CD4-positive, alpha-beta T cell treated with Interleukin-15 for 4 hours (primary cell): ENCODE measurements at places on chromosomes 16 and 17.

DNA sequence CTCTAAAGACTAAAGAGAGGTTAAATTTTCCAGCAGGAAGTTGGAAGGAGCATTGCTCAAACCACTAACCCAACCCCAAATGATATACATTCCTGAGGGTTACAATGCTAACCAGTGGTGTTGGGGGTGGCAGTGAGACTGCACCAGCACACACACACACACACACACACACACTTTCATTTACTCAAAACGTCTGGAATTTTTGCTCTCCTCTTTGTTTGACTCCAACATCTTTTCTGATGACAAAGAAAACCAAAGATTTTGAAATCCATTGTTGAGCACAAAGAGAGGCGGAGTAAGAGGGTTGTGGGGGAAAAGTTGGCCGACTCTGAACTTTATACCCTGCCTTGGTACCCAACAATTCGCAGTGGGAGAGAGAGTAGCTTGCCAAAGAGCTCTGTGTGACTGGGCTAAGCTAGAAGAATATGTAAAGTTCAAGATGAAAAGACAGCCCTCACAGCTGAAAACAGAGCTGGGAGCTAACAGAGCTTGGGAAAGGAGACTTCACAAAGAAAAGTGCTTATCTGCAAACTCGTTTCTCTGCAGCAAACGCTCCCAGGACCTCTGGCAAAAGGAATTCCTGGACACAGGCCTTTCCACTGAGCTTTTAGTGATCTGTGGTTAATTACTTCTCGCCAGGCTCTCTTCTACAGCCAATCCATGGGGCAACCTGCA, 426.0 kb upstream of the CDH11 start:
- DNase-seq, result no peak

- no peak for DNase-seq
Observed at GRCh38 chr17:82391496-82392066, 20.0 kb downstream of the UTS2R start.

DNA sequence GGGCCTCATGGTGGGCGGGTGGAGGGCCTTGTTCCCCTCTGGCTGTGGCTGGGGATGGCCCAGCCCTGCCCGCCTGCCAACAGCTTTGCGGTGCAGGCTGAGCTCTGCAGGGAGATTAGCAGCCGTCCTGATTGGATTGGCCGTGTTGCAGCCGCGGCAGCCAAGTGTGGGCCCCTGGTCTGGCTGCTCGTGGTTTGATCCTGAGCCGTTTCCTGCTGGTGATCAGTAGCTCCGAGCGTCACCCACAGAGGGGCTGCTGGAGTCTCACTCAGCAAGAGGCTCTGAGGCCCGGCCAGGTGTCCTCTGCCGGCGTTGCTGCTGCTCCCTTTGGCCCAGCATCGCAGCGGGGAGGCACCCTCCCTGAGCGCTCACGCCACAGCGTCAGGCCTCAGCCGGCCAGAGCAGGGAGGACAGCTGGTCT, 32.5 kb downstream of the BAIAP2 start:
- DNase-seq, result no peak

- DNase-seq, result peak; percentile 63
Observed at GRCh38 chr17:7862692-7863437, 5.1 kb downstream of the CYB5D1 start.

DNA sequence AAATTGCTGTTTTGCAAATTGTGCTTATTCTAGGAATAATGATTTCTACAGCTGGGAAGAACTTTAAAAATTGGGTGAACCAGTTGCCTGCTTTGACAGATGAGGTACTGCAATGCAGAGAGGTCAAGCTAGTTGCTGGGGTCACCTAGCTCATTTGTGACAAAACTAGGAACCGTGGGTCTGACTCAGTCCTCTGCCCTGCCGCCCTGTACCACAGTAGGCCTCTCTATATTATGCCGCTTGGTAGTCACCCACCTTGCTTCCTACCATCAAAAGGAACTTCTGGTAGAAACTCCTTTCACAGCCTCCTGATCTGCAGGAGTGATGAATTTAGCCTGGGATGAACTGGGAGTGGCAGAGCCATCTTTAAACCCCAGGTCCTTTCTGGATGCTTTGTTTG, 105.7 kb downstream of the PITPNC1 start:
- no peak for DNase-seq

- no peak for DNase-seq
Observed at GRCh38 chr17:13306310-13306962, 288.6 kb upstream of the ELAC2 start.

- no peak for DNase-seq
Observed at GRCh38 chr16:66335704-66336329, 30.7 kb upstream of the CDH5 start.

- no peak for DNase-seq
Observed at GRCh38 chr17:45977976-45978626, 20.9 kb upstream of the STH start.

GRCh38 chr16:3792472-3793012, 75.2 kb upstream of the TRAP1 start:
- DNase-seq, result no peak

DNA sequence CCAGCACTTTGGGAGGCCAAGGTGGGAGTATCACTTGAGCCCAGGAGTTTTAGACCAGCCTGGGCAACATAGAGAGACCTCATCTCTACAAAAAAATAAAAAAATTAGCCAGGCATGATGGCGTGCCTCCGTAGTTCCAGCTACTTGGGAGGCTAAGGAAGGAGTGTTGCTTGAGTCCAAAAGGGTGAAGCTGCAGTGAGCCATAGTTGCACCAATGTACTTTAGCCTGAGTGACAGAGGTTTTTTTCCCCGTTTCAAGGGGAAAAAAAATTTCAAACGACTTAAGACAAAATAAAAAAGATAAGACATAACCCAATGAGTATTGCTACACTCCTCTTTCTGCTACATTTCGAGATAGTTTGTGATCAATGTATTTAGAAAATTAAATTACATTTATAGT, 6.8 kb downstream of the DHX8 start:
- DNase-seq, result no peak

- DNase-seq, result no peak
Observed at GRCh38 chr17:63405020-63405419, 41.1 kb downstream of the CYB561 start.

DNA sequence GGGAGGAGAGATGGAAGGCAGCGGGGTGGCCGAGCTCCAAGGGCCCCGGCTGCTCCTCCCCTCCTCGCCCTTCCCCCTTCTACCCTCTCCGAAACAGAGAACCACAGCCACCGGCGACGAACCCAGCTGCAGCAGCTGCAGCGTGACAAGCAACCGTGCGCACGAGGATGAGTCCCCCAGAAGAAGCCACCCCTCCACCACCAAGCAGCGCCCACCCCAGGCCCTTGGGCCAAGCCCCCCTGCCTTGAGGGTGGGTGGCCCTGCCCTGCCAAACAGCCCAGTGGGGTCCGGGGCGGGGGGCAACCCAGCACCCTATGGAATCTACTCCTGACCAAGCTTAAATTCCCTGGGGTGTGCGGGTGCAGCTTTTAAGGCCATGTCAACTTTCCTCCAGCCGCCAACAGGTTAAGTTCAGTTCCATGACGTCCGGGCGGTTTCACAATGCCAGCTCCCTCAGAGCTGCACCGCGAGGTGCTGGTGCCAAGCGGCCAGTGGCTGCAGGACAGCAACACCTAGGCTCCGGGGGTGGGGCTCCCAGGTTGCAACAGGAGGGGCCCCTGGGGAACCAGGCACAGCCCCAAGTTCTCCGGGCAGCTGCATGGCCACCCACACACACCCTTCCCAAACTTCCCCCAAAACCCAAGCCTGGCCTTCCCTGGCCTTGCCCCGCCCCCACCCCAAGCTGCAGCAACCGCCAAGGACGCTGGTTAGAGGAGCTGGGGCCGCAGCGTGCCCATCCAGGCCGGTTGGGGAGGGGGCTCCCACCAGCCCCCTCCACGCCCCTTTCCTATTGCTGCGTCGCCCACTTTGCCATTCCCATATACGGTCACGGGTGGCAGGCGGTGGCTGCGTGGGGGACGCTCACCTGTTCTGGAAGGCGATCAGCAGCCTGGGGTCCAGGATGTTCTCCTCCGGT, 2.0 kb downstream of the CBX4 start:
- DNase-seq, result peak; percentile 27

GRCh38 chr17:2405247-2405926, 4.5 kb upstream of the MNT start:
- no peak for DNase-seq

- DNase-seq, result no peak
Observed at GRCh38 chr17:77235370-77235941, 94.7 kb downstream of the SEC14L1 start.

- no peak for DNase-seq
Observed at GRCh38 chr16:2288726-2289125, 20.8 kb upstream of the RNPS1 start.

DNA sequence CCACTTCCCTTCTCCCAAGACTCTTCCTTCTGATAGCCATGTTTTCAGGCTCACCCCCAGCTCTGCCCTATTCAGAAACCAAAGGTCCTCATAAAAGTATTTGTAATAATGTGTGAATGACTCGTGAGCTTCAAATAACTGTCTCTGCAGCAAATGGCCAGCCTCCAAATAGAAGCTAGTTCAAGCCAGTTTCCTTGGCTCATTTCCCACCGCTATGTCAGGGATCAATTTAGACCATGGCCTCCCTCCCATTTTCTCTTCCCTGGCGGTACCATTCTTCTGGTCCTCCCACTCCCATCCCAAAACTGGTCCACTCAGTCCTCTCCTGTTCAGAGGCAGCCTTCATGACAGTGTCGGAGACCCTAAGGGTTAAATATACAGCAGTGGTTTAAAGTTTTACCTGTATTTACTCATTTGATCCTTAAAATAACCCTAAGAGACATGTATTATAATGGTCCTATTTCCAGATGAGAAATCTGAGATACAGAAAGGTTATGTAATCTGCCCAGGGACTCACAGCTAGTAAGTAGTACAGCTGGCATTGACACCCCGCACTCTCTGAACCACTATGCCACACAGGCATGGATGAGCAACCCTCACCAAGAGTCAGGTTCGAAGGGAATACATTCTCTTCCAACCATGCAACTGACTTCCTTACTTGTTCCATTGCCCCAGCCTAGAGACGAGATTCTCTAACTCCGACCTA, 42.9 kb downstream of the GAS7 start:
- no peak for DNase-seq

DNA sequence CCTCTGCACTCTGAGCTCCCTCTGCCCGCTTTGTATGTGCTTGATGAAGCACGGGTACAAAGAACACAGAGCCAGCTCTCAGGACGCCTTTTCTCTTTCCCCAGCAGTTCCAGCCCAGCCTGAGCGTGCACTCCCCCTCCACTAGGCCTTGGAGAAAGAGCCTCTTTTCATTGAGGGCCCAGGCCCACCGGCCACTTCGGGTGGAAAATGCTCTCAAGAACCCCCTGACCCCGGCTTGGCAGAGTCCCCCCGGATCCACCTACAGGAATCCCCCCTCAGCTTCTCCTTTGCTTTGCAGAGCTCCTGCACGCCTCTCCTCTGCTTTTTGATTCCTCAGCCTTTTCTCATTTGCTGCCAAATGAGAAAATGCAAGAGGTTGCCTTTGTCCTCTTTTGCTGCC, 30.2 kb downstream of the MRC2 start:
- no peak for DNase-seq

GRCh38 chr16:28879261-28879840, 1.1 kb downstream of the ATP2A1 start:
- no peak for DNase-seq

- no peak for DNase-seq
Observed at GRCh38 chr17:11738151-11738550, 139.9 kb downstream of the DNAH9 start.

DNA sequence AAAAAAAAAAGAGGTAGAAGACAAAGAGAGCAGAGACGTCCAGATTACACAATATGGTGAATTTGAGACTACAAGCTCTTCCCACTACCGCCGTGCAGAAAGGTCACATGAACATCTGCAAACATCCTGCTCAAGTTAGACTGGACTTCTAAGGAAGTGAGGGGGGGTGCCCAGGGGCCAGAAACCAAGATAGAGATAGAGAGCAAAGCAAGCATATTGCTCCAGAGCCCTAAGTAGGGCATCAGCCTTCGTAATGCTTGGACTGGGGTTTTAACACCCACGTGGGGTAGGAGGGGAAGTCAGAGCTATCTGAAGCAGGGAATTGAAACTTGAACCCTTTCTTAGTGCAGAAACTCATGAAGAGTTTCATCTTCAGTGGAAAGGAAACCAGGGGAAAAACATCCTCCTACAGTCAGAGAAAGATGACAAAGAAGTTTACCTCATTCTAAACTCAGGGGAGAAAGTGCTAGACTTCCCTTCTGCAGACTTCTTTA, 8.7 kb downstream of the CLEC19A start:
- no peak for DNase-seq

DNA sequence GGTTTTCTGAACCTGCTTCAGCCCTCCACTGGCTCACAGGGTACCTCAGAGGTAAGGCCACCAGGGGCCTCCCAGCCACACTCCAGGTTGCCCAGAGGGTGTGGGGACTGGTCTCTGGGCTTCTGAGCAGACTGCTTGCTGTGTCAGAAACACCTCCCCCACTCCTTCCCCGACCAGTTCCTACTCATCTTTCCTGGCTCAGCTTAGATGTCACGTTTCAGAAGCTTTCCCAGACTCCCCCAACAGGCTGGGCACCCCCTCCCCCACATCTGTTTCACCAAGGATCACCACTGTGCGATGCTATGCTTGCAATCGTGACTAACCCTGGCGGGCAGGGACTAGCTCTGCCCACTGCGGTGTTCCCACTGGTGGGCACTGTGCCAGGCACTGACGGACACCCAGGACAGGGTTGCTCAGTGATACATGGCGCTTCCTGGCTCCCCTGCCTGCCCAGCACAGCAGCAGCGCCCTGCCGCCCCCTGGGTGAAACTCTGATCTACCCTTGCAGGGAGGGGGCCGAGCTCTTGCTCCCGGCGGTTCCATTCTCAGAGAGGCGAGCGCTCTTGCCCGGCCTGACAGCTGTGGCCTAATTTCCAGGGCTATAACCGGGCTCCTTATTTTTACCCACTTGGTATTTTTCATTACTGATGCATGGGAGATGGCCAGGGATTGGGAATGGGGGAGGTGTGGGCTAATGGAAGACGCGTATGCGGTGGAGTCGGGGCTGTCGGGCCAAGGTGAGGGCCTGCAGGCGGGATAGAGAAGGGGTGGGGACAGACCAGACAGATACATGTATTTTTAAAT, 29.4 kb upstream of the MTSS2 start:
- DNase-seq, result no peak

- no peak for DNase-seq
Observed at GRCh38 chr17:75128694-75129505, 2.6 kb downstream of the NT5C start.

DNA sequence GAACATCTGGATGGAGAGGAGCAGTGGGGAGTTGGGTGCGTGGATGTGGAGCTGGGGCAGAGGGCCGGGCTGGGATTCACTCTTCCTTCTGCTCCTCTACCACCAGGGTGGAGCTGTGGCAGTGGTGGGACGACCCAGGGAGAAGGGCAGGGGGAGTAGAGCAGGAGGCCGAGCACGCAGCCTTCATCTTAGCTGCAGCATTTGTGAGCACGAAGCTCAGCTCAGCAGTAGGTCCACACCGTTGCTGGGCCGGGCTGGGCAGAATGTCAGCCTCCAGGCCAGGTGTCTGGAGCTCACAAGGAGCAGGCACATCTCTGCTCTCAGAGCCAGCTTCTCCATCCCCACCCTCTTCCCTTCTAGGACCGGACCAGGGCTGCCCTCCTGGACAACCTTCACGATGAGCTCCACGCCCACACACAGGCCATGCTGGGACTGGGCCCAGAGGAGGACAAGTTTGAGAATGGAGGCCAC, 55.7 kb downstream of the OR1D5 start:
- no peak for DNase-seq
